ENCODE measurements at places on chromosomes 3 and 15. TPM values are rescaled to one million over a fixed set of nuclear protein-coding genes. Genes with fewer than 3 reads are reported as not detected.

The PRR20G gene
- total RNA-seq: not detected

The CCDC39 gene
- 3.1 TPM for total RNA-seq

The GRK7 gene
- total RNA-seq: not detected

GRCh38 chr3:116614795-116615362 is 94.7 kb upstream of the TUSC7 start:
- no peak for DNase-seq

DNA sequence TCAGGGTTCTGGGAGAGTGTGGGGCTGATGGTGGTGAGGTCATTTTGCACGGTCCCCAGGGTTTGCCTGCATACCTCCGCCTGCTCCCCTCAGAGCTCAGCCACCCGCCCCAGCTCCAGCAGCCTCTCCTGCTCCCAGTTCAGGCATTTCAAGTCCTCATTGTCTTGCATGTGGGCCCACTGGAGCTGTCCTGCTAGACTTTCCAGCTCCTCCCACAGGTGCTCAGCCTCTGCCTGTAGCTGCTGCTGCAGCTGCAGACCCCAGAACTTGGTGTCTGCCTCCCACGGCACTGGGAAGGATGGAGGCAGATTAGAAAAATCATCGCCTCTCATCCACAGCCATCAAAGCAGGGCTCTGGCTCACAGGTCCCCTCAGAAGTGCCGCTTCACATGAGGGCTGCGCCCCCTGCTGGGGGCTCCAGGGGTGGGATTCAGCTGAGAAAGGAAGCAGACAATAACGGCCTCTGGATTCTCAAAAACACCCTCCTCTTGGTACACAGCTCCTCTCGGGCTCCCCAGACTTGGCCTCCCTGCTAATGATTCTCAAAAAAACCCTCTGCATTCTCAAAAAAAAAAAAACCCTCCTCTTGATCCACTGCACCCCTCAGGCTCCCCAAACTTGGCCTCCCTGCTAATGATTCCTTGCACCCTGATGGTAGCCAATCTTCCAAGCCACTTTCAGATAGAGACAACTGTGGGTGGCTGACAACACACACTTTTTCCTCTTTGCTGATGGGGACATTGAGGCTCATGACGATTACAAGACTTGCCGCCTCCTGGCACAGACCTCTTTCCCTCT is 89.3 kb upstream of the C2CD4B start:
- peak; percentile 52 for DNase-seq

- DNase-seq: no peak
These were observed 493.6 kb upstream of the MDFIC2 start for GRCh38 chr3:70806021-70806420.

Data from upper lobe of left lung (tissue), 6 donors.